Activated CD8-positive, alpha-beta memory T cell treated with anti-CD3 and anti-CD28 coated beads, Interleukin-2, amount 10 ng/mL, durations not matched to agents 7 days and 5 days (primary cell): ENCODE measurements at places on chromosomes 12 and 14. TPM values are rescaled to one million over a fixed set of nuclear protein-coding genes. Genes with fewer than 3 reads are reported as not detected.

NRXN3 gene
- total RNA-seq: not detected

A2ML1 gene
- total RNA-seq: not detected

DNA sequence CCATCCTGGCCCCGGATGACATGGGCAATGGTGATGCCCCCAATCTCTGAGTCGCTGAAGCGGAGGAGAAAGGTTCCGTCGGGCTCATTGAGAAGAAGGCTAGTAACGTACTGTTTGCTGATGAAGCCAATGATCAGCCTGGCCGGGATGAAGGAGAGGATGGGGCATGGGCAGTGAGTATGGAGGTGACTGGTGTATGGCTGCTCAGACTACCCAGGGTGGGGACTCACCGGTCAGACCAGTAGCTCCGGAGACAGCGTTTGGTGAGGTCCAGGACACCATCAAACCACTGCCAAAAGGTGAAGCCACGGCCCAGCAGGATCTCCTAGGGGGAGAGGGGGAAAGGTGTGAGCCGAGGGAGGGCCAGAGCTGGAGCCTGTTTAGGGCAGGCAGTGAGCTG lies 10.9 kb downstream of the NAB2 start:
- no peak for DNase-seq
- H3K4me1 ChIP-seq: peaks cover 34% of the 10 kb centered on the region
- H3K4me3 ChIP-seq: no peak overlapping the region
- peaks cover 5% of the 10 kb centered on the region for H3K36me3 ChIP-seq

DNA sequence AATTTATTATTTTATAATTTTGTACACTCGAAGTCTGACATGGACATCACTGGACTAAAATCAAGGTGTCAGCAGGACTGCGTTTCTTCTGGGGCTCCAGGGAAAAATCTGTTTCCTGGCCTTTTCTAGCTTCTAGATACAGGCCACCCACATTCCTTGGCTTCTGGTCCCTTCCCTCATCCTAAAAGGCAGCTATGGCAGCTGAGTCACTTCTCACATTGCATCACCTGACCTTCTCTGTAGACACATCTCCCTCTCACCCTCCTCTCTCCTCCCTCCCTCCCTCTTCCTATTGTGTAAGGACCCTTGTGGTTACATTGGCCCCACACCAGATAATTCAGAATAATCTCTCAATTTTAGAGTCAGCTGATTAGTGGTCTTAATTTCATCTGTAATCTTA lies 92.4 kb downstream of the RPS6KA5 start:
- H3K27ac ChIP-seq: no peak overlapping the region
- peaks cover 48% of the 10 kb centered on the region for H3K4me1 ChIP-seq
- no peak overlapping the region for H3K4me3 ChIP-seq
- H3K27me3 ChIP-seq: no peaks in the 10 kb centered on the region

DNA sequence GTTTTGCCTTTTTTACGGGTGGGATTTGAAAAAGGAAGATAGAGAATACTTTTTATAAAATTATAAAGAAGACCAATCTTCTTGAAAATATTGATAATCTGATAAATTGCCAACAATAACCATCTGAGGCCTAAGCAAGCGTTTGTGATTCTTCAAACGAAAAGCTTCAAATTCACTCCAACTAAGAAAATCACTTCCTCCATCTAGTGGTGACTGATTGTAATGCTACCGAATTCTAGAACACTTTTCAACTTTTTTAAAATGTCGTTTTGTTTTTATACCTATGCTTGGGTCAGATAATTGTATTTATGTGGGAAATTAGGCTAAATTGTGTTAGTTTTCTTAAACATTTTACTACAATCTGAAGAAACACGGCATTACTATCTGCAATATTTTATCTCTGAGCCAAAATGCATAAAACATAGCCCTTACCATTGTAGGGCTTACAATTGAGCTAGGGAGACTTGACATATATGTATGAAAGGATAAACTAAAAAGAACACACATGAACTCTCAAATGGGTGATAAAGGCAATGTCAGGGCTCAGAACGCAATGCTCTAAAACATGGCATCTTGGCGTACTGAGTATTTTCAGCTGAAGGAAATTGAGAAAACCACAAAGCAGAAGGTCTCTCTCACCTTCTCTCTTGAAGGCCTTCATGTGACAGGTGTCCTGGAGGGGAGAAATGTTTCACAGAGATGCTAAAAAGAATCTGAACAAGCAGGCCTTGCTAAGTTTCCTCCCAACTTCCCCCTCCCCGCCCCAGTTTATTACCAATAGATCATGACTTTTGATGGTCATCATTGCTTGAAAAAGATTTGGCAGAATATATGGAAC lies 36.8 kb upstream of the G2E3 start:
- DNase-seq: no peak
- no peaks in the 10 kb centered on the region for H3K27me3 ChIP-seq
- H3K27ac ChIP-seq: no peak overlapping the region
- H3K4me3 ChIP-seq: no peak overlapping the region

- no peaks in the 10 kb centered on the region for H3K36me3 ChIP-seq
- H3K4me3 ChIP-seq: no peak overlapping the region
- H3K27me3 ChIP-seq: peaks cover 23% of the 10 kb centered on the region
- peaks cover 30% of the 10 kb centered on the region for H3K4me1 ChIP-seq
- no peak overlapping the region for H3K27ac ChIP-seq
These were observed 1.9 kb upstream of the MTA1 start for GRCh38 chr14:105417690-105418121.

GRCh38 chr14:65263177-65263788 lies 149.2 kb upstream of the FUT8 start:
- H3K27me3 ChIP-seq: peaks cover 4% of the 10 kb centered on the region
- no peak overlapping the region for H3K4me3 ChIP-seq
- DNase-seq: no peak
- peaks cover 2% of the 10 kb centered on the region for H3K4me1 ChIP-seq
- no peak overlapping the region for H3K27ac ChIP-seq
- H3K36me3 ChIP-seq: peaks cover 6% of the 10 kb centered on the region
